ENCODE measurements at places on chromosomes 13 and 19.
A peak's percentile ranks its signal among the peaks of the same experiment; 100 is the strongest.

- no peaks in the 10 kb centered on the region for H3K36me3 ChIP-seq
- no peak overlapping the region for H3K27ac ChIP-seq
- H3K4me1 ChIP-seq = peaks cover 17% of the 10 kb centered on the region
Observed at GRCh38 chr13:98853771-98854221, 101.3 kb upstream of the SLC15A1 start.

DNA sequence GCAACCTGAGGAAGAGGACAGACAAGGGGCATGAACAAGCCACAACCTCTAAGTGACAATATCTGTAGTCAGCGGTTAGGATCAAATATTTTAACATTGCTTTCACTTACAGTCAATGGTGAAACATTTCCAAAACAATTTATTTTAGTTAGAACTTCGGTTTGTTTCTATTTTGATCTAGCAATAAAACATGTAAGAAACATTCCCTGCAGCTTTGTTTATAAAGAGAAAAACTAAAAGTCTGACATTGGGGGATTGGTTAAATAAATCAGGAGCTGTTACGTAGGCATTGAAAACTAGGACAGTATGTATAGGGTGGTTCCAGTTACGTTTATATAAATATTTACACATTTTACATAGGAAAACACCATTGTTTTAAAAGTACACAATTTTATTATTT, 3.4 kb downstream of the URI1 start:
- H3K4me1 ChIP-seq = peaks cover 30% of the 10 kb centered on the region
- peak overlapping the region; percentile 19 for H3K27ac ChIP-seq
- H3K27me3 ChIP-seq = peaks cover 6% of the 10 kb centered on the region
- no peak for DNase-seq

DNA sequence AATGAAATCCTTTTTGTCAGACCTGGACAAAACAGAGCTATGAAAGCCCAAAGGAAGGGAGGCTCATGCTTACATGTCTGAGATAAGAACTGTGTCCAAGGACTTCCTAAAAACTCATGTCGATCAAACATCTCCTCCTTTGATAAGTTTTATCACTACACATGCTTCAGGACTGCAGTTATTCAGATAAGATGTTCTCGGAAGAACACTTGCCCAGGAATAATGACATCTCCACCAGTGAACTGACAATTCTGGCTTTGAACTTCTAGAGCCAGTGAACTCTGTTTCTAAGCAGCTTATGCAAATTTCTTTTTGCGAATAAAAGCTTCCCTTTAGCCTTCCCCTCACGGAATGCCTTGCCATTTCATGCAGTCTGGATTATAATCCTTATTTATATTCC, 561.6 kb downstream of the TBC1D4 start:
- H3K27me3 ChIP-seq = no peaks in the 10 kb centered on the region
- H3K4me1 ChIP-seq = no peaks in the 10 kb centered on the region
- H3K36me3 ChIP-seq = no peaks in the 10 kb centered on the region
- no peak overlapping the region for H3K4me3 ChIP-seq

DNA sequence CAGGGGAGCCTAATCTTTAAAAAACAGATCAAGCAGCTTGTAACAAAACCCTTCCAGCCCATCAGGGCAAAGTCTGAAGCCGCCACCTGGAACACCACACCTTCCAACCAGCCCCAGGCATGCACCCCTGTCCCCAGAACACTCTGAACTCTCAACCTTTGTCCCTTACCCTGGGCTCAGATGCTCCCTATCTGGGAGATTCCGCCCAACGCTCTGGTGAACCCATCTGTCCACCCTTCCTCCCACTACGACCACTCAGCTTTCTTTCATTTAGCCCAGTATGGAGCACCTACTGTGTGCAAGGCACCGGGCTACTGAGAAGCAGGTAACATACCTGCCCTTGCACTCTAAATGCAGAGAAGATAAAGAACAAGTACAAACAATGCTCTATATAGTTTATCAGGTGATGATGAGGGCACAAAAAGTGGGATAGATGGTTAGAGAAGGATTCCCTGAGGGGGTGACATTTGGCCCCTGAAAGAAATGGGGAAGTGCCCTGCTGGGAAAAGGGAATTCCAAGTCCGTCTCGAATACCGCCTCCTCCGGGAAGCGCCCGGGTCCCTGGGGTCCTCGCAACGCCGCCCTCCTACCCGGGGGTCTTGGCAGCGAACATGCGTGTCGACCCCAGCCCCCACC, 629 bp downstream of the PEPD start:
- no peak overlapping the region for H3K27ac ChIP-seq
- peaks cover 12% of the 10 kb centered on the region for H3K27me3 ChIP-seq
- no peaks in the 10 kb centered on the region for H3K36me3 ChIP-seq
- peaks cover 42% of the 10 kb centered on the region for H3K4me1 ChIP-seq
- peak overlapping the region; percentile 91 for H3K4me3 ChIP-seq

- DNase-seq = no peak
- no peak overlapping the region for H3K27ac ChIP-seq
- peaks cover 33% of the 10 kb centered on the region for H3K27me3 ChIP-seq
- H3K4me1 ChIP-seq = peaks cover 5% of the 10 kb centered on the region
Observed at GRCh38 chr13:110981379-110981778, 66.5 kb upstream of the ANKRD10 start.

GRCh38 chr19:35112995-35113688, 2.5 kb upstream of the FXYD3 start:
- H3K4me1 ChIP-seq = peaks cover 64% of the 10 kb centered on the region
- no peak overlapping the region for H3K4me3 ChIP-seq
- H3K27ac ChIP-seq = no peak overlapping the region
- no peak for DNase-seq

GRCh38 chr19:8423817-8424223, 10.7 kb downstream of the MARCHF2 start:
- H3K36me3 ChIP-seq = peaks cover 11% of the 10 kb centered on the region
- peak overlapping the region; percentile 96 for H3K27ac ChIP-seq
- peak overlapping the region; percentile 23 for H3K4me3 ChIP-seq
- peak; percentile 62 for DNase-seq

DNA sequence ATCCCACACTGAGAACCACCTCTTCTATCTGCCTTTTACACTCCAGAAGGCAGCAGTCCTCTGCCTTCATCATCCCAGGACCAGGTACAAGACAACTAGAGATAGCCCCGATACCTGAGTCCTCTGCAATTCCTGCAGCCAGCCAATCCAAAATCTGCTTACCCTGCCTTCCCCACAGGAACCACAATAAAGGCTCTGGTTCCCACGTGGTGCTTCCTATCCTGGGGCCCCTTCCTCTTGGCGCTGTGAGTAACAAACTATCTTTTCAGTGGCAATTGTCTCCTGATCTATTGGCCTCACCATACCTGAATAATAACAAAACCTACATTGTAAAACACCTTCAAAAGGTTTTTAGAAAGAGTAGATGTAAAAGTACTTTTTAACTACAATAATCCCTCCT, 63.1 kb downstream of the ZDHHC20 start:
- H3K27ac ChIP-seq = no peak overlapping the region
- no peak overlapping the region for H3K4me3 ChIP-seq
- no peaks in the 10 kb centered on the region for H3K27me3 ChIP-seq
- no peaks in the 10 kb centered on the region for H3K4me1 ChIP-seq

DNA sequence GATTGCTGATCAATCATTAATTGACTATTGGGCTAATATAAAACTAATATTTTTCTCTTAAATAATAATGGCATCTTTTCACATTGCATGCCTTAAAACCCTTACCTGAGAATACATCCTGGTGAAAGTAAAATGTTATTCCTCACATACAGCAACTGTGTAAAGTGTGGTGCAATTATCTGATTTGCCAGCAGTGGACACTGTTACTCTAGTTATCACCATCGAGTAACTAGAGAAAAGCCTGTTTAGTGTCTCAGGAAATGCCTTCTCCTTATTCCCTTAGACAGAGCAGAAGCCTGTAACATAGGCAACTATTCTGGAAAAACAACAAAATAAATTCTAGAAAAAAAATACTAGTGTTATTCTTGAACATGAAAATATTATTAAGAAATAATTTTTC, 459.8 kb downstream of the FGF14 start:
- H3K4me1 ChIP-seq = peaks cover 16% of the 10 kb centered on the region
- no peaks in the 10 kb centered on the region for H3K36me3 ChIP-seq
- DNase-seq = peak; percentile 46
- no peak overlapping the region for H3K27ac ChIP-seq
- peaks cover 8% of the 10 kb centered on the region for H3K27me3 ChIP-seq

GRCh38 chr19:39144290-39145071, 18.9 kb downstream of the PAK4 start:
- peaks cover 52% of the 10 kb centered on the region for H3K4me1 ChIP-seq
- peaks cover 24% of the 10 kb centered on the region for H3K36me3 ChIP-seq
- H3K27ac ChIP-seq = peak overlapping the region; percentile 75
- no peaks in the 10 kb centered on the region for H3K27me3 ChIP-seq
- DNase-seq = no peak

GRCh38 chr19:4077800-4078684, 11.3 kb upstream of the ZBTB7A start:
- no peaks in the 10 kb centered on the region for H3K36me3 ChIP-seq
- no peak overlapping the region for H3K27ac ChIP-seq
- H3K4me1 ChIP-seq = peaks cover 27% of the 10 kb centered on the region
- H3K4me3 ChIP-seq = peak overlapping the region; percentile 52

DNA sequence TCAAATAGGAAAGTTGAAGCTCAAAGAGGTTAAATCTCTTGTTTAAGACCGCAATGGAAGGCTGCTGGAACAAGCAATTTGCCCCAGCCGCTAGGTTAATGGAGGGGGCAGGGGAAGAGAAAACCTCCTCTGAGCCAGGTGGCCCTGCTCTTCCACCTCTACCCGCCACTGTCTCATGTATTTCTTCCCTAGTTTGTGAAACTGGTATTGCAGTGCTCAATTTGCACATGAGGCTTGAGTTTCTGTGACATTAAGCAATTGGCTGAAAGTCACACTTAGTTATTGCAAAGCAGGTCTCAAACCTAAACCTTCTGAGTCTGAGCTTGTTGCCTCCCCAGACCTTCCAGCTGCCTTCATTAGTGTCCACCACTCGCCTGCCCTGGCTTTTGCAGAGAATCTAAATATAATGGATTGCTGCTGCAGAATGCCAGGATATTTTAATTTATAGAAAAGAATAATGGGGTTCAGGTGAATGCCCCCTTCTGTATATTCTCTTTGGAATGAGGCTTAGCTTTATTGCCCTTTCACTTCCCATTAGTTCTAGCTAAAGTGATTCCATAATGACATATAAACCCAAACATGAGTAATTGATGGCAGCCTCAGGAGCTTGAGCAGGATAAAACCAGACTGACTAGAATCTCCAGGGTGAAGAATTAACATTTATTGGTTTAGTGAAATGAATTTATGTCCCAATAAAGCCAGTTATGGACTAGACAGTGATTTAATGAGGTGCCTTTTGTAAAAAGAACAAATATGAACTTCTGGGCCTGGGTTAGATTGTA, 27.0 kb upstream of the OLFM4 start:
- DNase-seq = no peak
- H3K27me3 ChIP-seq = peaks cover 4% of the 10 kb centered on the region
- H3K4me1 ChIP-seq = peaks cover 12% of the 10 kb centered on the region
- no peaks in the 10 kb centered on the region for H3K36me3 ChIP-seq

Data from nephron progenitor cell (in vitro differentiated cells).